ENCODE measurements at places on chromosomes 7 and 10.

DNA sequence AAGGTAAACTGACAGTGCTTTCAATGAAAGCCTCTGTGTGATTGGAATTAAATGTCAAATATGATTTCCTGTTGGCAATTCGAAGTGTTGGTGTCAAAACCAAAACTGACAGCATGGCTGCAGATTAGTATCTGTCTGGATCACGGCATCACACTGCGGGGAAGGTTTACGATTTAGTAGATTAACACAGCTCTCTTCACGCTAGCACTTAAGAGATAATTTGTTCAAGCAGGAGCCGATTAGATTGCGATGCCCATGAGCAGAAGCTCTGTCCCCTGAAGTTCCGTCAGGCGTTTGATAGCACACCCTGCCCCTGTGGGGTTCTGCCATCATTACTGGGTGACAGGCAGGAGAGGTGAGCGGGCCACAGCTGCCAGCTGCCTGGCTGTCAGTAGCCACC, 279.5 kb upstream of the AUTS2 start:
- DNase-seq, result no peak

DNA sequence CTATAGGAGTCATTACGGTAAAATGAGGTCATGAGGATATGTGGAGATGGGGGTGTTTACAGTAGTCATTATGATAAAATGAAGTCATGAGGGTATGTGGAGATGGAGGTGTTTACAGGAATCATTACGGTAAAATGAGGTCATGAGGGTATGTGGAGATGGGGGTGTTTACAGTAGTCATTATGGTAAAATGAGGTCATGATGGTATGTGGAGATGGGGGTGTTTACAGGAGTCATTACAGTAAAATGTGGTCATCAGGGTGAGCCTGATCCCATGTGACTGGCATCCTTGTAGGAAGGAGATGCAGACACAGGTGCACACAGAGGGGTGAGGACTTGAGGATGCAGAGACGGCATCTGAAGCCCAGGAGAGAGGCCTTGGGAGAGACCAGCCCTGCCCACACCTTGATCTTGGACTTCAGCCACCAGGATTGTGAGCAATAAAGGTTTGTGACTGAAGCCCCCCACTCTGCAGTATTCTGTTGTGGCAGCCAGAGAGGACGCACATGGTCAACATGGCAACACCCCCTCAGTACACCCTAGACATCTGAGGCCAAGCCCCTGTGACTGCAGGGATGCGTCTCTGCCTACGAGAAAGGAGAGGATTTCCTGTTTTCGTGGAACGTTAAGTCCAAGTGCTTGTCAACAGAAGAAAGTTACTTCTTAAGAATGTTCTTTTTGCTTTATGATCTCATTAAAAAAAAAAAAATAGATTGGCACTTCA, 544.4 kb downstream of the DNAJB6 start:
- DNase-seq, result no peak

DNA sequence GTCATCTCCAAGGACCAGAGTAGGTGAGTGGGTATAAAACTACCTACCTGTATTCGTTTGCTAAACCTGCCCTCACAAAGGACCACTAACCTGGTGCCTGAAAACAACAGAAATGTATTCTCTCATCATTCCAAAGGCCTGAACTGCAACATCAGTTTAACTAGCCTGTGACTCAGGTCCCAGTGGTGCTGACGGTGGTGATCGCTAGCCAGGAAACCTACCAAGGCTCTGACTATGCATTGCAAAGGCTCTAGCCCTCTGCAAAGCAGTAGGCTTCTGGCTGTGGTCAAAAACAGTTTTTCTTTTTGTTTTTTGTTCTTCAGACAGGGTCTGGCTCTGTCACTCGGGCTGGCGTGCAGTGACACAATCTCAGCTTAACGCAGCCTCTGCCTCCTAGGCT, 107.5 kb downstream of the NPTX2 start:
- no peak for DNase-seq

DNA sequence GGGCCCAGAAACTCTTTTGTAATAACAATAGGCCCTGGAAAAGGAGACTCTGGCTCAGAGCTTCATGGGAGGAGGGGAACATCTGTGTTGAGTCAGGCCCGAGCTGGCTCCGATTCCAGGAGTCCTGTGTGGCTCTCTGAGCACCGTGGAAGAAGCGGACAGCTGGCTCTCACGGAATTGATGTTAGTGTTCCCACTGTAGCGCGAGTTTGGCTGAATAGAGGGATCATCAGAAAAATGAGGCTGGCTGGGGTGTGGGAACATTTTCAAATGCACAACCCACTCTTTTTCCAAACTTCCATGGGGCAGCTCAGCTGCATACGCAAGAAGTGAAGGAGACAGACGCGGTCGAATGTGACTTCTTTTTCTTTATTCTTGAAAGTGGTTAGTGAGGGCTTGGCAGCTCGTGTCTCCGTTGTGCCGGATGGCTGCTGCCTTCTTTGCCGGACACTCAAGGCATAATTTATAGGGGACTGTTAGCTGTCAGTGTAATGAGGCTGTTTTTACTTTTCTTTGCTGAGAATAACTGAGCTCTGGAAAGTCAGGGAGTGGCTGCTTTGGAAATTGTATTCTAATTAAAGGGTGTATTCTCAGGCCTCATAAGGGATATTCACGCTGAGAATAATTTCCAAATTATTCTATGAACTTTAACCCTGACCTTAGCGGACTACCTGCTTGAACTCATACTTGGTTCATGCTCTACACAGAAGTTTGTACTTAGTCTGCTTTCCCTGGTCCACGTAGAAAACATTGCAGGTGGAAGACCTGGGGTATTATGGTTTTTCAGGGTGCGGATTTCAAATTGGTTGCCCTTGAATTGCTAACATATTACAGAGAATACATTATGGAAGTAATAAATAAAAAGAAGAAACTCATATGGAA, 23.1 kb downstream of the MDFIC start:
- DNase-seq, result peak; percentile 94

DNA sequence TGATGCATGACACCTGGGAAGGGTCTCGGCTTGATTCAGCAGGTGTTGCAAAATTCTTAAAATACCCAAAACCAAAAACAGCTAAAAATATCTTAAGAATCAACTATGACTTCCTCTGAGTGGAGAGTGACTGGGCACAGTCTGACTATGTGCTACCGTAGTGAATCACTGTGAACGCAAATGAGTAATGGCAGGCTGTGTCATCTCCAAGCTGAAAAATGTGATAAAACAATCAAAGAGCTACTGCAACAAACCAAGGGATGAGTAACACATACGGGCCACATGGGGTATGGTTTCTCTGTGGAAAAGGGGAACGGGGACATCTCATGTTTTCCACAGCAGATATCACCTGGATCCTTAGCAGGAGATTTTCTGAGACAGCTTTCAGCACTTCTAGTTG, 127.5 kb downstream of the ABCA13 start:
- DNase-seq, result no peak

DNA sequence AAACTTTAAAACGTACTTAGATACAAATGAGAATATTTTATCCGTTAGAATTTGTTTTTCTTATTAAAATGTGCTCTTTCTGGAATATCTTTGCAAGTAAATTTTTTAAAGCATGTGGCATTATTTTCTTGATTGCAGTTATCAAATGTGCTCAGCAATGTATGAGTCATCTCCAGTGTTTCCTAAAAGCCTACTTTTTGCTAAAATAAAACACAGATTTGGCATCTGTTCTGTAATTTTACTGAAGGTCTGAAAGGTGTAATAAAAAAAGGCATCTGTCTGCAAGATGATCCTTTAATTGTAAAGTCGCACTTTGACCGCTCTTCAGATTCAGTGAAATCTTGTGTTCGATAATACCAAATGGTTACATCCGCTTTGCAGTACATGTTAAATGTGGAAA, 3.4 kb downstream of the GNAT3 start:
- DNase-seq, result peak; percentile 25
